ENCODE measurements at places on chromosomes 7 and 10. TPM values are rescaled to one million over a fixed set of nuclear protein-coding genes. Genes with fewer than 3 reads are reported as not detected.

HOXA13 gene
- not detected for polyA plus RNA-seq

GRCh38 chr10:77247031-77247990 lies 390.3 kb downstream of the KCNMA1 start:
- no peak for DNase-seq

DNA sequence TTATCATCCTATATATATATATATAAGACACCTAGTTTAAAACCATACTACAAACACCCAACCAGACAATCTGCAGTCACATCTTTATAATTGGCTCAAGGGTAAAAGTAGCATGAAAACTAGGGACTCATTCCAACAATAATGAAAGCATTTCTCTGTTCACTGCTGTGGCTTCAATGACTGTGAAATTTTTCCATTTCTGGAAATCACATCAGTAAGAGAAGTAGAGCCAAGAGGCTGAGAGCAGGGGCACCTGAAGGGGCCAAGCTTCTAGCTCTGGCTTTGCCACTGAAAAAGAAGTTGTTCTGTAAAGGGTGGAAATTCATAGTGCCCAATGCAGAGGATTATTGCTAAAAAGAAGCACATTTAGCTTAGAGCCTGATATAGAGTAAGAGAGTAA lies 158.6 kb upstream of the GLI3 start:
- no peak for DNase-seq

GRCh38 chr7:106643216-106644000 lies 17.6 kb downstream of the CCDC71L start:
- DNase-seq = no peak

SAMD9L gene
- polyA plus RNA-seq = 4.1 TPM

LEP gene
- 0.53 TPM for polyA plus RNA-seq

HMX2 gene
- polyA plus RNA-seq = 0.75 TPM

GRCh38 chr7:499853-500485 lies 19.7 kb downstream of the PDGFA start:
- DNase-seq = no peak

Measured in left kidney (tissue), 8 donors.